ENCODE measurements at places on chromosomes 16 and 17. TPM values are rescaled to one million over a fixed set of nuclear protein-coding genes. Genes with fewer than 3 reads are reported as not detected.
A peak's percentile ranks its signal among the peaks of the same experiment; 100 is the strongest.

DNA sequence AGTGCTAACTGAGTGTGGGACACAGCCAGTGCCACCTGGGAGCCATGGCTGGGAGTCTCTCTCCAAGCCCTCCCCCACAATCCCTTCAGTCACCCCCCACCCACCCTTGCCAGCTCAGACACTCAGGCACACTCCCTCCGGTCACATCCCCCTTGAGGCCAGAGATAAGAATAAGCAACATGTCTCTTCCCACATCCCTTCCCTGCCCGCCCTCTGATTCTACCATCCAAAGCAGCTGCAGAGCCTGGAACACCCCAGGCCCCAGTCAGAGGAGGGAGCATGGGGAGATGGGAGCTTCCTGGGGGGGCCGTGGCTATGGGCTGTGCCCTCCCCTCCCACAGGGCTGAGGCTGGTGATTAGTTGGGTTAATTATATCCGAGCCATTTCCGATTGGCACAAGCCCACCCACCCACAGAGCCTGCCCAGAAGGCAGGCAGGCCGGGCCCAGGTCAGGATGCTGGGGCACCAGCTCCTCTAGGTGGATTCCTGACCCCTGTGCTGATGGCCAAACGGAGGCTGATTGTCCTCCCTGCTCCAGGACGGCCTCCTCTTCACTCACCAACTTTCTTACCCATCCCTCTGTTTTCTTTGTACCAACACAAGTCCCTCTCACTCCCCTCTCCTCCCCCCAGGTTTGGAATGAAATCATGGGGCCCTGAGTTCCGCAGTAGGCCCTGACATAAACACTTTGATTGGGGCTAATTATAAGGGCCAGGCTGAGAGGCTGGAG is 28.6 kb upstream of the MEIOC start:
- no peak for DNase-seq

GRCh38 chr17:43952351-43952723 is 1.4 kb downstream of the PYY start:
- DNase-seq, result no peak

Gene EVI2B
- polyA plus RNA-seq, result 4.1 TPM

Gene TSPAN10
- 2.5 TPM for polyA plus RNA-seq

- no peak for DNase-seq
Observed at GRCh38 chr17:45936610-45937009, 42.3 kb downstream of the MAPT start.

DNA sequence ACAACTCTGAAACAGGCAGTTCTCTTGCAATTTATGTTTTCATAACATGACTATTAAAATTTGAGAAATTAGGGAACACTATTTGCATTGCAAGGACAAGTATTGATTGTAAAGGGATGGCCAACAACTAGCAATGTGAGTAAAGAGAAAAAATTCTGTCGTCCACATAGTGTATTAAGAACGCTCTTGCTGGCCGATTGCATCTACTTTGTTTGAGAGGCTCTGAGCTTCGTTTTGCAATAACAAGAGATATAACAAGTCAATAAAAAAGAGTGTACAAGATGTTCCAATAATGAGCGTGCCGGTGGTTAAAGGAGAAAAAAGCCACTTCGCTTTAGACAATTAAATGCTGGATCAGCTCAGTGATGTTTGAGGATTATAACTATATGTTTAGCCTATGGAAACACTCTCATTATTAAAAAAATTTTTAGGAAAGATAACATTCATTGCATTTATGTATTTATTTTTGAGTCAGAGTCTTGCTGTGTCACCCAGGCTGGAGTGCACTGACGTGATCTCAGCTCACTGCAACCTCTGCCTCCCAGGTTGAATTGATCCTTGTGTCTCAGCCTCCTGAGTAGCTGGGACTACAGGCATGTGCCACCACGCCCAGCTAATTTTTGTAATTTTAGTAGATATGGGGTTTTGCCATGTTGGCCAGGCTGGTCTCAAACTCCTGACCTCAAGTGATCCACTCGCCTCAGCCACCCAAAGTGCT is 19.2 kb upstream of the TOM1L1 start:
- DNase-seq, result no peak

GRCh38 chr17:28665994-28666393 is 4.0 kb downstream of the SUPT6H start:
- no peak for DNase-seq

Gene MT4
- not detected for polyA plus RNA-seq

- no peak for DNase-seq
Observed at GRCh38 chr17:78038748-78039288, 80.3 kb downstream of the TNRC6C start.

DNA sequence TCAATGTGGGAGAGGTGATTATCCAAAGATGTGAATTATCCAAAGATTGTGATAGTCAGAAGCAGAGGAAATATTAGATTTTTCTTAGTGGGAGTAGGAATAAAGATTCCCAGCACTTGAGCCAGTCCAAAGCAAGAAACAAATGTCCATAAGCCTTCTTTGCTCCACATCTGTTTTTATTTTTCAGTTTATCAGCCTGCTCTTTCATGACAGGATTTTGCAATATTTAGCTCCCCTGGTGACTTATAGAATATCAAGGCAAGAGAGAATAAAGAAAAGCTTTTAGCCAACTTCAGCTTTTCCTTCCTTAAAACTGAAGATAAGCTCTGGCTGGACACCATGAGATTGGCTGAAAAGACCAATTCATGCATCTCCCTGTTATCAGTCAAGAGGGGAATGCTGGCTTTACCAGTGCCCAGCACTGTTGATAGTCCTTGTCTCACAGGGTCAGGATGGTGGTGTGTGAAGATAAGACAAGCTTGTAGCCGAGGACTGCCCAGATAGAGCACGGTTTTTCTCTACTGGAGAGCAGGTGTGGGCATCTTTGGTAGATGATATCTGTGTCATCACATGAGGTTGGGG is 706.5 kb downstream of the KCNJ2 start:
- DNase-seq, result no peak

DNA sequence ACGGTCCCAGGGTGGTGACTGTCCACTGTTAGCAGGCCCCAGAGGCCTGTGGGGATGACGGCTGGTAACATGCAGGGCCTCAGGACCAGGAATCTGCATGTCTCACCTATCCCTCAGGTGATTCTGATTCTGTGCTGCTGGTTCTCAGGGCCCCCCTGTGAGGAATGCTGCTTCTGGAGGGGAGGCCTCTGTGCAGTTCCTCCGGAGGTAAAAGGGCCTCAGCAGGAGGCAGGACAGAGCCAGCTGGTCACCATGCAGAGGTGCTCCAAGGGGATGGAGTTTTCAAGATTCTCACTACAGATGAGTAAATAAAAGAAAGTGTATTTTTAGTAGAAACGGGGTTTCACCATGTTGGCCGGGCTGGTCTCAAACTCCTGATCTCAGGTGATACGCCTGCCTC is 33.8 kb downstream of the CLEC16A start:
- no peak for DNase-seq

- peak; percentile 82 for DNase-seq
Observed at GRCh38 chr17:75557075-75557851, 30.3 kb upstream of the MYO15B start.

GRCh38 chr17:69326377-69327059 is 415 bp downstream of the ABCA5 start:
- DNase-seq, result peak; percentile 21

Gene PKMYT1
- polyA plus RNA-seq, result 14.4 TPM

- DNase-seq, result no peak
Observed at GRCh38 chr17:28402844-28403243, 3.2 kb downstream of the SLC46A1 start.

Gene TMED6
- 3.7 TPM for polyA plus RNA-seq

Gene SYCE1L
- polyA plus RNA-seq, result 5.9 TPM

All from right renal pelvis (tissue), 4 donors.